ENCODE measurements at places on chromosomes 3 and 15.

DNA sequence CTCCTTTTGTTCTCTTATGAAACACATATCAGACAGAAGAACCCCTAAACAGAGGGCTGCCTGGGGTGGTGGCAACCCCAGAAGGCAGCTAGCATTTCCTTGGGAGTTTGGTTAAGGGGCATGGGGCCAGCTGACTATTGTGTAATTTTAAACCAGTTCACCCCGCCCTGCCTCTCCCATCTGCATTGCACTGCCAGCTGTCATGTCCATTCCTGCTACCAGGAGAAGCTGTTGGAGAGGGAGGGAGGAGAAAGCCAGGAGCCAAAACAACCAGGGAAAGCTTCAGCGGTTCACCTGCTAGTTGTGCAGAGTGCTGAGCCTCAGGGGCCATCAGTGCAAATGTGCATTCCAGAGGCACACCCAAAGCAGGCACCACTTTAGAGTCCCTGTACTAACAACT, 47.6 kb upstream of the ATP1B3 start:
- no peak for DNase-seq

GRCh38 chr3:194225418-194225812, 89.5 kb downstream of the HES1 start:
- DNase-seq = no peak

DNA sequence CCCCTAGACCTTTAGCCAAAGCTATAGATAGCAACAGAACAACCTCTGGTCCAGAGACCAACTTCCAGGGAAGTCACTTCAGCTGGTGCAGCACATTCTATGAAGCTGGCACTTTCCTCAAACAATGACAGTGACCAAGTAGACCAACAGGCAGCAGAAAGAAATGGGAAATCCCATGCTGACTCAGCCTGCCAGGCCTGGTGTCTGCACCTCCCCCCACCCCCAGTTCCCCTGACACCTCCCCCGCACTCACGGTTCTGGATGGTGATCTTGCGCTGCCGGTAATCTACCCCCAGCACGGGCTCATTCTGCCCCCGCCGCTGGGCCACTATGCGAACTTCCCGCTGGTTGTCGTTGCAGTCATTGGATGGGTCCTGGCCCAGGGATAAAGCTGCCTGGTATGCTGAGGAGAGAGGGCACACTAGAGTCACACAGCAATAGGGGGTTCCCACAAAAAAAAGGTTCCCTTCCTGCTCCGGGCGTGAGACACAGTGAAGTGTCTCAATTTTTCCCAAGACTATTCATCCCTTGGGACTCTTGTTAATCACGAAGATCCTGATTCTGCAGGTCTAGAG, 17.0 kb downstream of the ILDR1 start:
- DNase-seq = no peak

DNA sequence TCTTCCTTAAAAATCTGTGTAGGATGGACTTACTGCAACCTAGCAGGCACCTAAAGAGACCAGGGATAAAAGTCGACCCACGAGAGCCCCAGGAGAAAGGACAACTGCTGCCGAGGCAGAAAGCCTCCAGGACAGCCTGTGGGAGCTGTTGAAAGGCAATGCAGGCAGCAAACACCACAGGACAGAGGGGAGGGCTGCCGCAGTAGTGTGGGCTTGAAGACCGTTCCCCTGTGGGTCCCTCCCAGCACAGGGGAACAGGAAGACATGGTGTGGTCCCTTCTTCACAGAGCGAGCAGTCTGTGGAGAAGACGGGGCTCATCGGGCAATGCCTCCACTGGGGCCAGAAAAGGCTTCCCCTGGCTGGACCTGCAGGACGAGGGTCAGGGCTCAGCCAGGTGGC, 58.5 kb upstream of the GATA2 start:
- DNase-seq = no peak

DNA sequence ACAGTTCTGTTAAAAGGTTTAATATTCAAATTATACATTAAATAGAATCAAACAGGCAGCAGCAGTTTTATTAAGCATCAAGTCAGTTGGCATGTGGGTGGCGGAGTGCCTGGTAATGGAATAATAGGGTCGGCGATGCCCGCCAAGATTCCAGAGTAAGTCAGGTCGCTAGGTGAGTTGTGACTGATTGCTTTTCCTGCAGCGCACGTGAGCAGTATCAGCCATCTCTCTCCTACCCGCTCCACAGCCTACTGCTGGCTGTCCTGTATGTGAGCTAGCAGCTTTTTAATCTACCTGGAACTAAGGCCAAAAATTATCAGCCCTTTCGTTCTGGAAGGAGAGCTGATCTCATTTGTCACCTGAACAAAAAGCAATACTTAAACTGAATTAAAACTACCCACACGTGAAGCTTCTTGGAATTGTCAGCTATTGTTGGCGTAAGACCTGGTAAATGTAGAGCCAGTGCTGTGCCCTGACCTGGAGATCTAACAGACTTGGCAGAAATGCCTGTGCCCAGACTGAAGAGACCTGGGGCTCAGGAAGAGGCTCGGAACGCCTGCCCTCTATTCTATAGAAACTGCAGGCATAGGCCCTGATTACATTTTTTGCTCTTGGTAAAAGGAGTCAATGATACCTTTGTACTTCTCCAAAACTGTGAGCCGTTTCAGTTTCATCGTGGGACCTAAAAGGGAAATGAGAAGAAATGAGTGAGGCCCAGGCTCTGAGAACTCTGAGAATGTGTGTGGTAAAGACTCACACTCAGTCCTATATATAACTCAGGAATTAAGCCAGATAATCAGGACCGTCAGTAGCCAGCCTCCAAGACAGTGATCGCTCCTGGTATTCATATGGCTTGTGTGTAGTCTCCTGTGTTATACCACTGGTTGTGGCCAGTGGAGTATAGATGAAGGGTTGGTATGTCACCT, 21.9 kb downstream of the IDH3A start:
- no peak for DNase-seq

DNA sequence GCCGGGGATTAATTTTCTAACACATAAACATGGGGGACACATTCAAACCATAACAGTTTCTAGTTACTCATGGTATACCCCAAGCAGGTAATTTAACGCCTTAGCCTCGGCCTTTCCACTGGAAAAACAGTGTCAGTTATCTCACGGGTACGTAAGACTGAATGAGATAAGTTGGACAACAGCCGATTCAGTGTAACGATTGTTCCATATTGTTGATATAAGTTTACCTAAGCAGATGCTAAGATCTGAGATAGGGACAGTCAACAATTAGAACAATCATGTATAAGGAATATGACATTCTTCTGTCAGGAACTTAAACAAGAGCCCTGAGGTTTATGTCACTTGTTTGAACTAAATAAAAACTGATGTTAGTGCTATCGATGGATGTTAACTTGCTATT, 130.8 kb downstream of the GHSR start:
- no peak for DNase-seq

GRCh38 chr15:85044251-85044853, 62.7 kb downstream of the PDE8A start:
- DNase-seq = peak; percentile 23

DNA sequence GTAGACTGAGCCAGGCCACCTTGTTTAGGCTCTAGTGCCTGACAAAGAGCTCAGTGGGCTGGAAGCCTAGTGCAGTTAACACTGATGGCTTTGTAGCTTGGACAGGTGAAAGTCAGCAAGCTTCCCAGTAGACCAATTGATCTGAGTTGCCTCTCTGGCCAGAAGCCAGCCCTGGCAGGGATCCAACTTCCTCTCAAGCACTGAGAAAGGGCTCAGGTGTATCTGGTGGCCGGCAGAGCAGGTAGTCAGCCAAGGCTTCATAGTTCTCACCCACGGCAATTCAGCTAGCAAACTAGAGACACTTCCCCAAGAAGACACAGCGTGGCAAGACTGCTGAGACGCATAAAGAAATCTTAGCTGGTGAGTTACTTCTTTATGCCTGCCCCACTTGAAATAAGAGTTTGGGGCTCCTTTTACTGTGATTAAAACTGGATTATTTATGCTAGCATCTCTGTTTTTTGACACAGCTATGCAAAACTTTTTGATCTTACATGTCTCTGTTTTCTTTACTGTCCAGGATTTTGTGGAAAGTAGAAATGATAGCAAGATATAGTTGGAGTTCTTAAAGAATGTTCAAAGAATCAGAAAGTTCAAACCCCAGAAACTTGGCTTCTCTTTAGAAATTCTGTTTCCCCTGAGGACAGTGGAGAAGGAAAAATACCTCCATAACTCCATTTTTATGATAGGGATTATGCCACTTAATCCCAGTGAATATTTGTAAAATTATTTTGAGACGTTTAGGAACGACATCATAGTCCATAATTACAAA, 8.4 kb upstream of the CA12 start:
- no peak for DNase-seq

DNA sequence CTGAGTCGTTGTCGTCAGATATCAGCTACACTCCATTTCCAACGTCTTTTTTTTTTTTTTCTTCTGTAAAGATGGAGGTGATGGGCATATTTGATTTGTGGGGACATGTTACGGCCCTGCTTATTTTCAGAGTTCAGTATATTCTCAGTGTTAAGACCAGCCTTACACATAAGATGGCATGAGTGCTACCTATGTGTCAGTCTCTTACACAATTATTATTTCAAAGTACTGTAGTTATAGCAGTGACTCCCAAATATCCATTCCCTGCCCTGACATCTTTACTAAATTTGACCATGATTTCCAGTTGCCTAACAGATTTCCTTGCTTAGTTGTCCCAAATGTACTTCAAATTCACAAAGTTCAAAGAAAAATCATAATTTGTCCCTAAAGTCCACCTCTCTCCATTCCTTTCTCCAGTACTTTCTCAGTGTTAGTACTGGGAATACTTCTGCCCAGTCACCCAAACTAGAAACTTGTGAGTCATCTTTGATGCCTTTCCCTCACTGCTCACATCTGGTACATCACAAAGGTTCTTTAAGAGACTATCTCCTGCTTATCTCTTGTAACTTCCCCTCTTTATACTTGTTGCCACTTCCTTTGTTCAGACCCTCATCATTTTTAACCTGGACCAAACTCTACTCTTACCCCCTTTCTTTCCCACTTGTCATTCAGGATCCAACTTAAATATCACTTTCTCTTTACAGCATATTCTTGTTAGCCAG, 67.0 kb downstream of the ZNF609 start:
- no peak for DNase-seq

DNA sequence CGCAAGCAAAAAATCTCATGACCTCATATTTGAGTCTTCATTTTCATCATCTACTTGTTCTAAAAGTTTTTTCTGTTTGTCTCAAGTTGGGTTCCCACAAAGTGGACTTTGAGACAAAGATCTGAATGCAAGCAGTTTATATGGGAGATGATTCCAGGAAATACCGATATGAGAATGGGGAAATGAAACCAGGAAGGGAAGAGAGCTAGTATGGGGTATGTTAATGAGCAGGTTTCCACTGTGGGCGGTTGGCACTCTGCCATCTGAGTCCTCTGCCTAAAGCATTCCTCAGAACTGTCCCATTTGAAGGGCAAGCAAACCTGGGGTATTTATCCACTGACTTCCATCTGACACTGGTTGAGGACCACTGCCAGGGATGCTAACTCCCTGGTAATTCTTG, 8.8 kb downstream of the ADPRH start:
- no peak for DNase-seq

GRCh38 chr3:127393131-127393820, 105.4 kb upstream of the PRR20G start:
- no peak for DNase-seq

- no peak for DNase-seq
Observed at GRCh38 chr3:119649761-119650160, 10.6 kb downstream of the POPDC2 start.

DNA sequence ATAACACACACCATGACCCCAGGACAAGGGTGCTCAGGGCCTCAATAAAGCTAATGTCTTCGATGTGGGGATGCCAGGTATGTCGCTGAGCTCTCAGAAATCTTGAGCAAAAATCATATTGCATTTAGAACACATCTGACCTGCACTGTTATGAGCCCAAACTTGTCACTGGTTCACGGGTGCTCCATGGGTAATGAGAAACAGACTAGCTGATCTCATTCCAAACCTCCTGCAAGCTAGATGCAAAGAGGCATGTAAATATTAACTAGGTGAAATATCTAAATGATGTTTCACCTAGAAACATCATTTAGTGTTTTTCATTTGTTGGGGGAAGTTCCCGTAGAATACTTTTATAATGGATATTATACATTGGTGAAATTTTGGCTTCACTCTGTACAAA, 549.4 kb downstream of the OCA2 start:
- no peak for DNase-seq

DNA sequence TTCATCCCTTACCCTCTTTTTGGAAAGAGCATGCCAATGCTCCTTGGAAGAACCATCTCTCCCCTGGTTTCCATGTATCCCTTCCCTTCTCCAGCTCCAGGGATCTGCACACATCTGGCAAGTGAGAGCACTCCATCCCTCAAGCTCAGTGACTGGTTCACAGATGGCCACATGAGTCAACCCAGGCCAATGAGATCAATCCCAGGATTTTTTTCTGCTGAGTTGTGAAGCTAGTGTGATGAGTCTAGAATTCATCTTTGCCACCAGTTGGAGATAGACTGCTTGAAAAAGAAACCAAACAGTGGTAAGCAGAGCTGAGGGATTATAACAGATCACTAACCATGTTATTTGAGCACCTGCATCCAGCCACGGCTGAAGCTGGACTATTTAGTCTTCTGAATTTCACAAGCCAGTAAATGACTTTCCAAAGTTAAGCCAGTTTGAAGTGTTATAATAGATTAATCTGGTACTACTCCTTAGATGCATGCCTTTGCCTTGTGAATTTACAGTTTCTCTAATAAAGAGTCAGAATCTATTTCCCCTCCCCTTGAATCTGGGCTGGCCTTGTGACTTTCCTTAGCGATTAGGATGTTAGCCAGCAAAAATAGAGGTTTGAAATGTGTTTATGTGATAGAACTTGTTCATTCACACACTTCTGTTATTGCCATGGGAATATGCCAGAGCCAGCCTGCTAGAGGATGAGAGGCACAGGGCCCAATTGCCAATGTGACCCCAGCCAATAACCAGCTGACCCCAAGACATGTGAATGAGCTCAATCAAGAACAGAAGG, 159.8 kb downstream of the WNT5A start:
- no peak for DNase-seq

GRCh38 chr15:76991741-76992645, 2.9 kb upstream of the PSTPIP1 start:
- DNase-seq = no peak

DNA sequence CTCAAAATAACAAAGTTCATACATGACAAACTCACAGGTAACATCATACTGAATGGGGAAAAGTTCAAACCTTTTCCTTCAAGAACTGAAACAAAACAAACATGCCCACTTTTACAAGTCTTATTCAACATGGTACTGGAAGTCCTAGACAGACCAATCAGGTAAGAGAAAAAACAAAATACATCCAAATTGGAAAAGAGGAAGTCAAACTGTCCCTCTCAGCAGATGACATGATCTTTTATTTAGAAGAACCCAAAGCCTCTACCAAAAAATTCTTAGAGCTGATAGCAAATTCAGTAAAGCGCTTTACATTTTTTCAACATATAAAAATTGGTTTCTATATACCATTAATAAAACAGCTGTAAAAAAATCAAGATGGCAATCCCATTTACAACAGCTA, 219.4 kb downstream of the STAG1 start:
- no peak for DNase-seq
